NCI-H187 treated with DMSO at 0.1 percent for 48 hours (cell line): ENCODE measurements at places on chromosomes 4 and X.
A peak's percentile ranks its signal among the peaks of the same experiment; 100 is the strongest.

- no peak for DNase-seq
Observed at GRCh38 chrX:137945470-137945869, 379.5 kb downstream of the ZIC3 start.

- peak; percentile 72 for DNase-seq
Observed at GRCh38 chrX:154515966-154516655, at the start of gene FAM3A. Gene FAM3A (minus strand): TSS chrX:154516232. CDS start chrX:154515772, 460 bp downstream.

DNA sequence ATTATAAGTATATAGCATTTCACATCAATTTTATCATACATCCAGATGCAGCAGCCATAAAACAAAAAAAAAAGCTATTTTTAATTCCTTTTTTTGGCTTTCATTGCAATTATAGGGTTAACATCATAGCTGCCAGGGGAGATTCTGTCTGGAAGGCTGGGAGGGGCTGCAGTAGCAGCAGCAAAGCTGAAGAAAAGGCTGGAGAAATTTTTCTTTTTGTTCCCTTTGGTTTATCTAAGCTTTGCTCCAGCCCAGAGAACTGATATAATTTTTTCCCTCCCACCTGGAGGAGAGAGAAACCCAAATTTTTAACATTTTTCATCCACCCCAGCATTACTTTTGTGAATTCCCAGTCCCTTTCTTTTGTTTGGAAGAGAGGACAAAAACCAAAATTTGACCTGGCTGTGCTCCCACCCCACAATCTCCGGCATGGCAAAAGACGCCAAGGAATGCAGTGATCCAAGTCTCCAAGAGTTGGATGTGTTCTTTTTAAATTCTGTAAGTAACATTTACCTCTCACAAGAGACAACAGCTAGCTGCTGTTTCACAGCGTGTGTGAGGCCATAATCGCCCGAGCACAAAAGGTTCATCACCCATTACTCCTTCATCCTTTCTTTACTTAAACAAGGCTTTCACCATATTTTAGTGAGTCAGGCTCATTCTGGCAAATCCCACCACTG is 25.1 kb upstream of the FAM156A start:
- no peak for DNase-seq

DNA sequence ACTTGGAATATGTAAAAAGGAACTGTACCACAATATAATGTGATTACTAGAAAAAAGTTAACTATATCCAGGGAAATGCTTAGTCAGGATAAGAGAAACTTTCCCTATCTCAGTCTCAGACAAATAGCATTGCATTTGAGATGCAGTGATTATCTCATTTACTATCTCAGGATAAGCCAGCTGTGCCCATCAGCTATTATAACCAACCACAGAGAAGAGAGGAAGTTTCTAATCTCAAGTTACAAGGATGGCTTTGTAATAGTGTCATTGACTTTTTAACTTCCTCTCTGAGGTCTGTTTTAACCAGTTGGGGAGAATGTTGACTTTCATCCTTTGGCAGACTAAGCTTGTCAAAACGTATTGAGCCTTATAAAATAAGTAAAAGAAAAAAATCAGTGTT is 56.5 kb downstream of the SNX25 start:
- no peak for DNase-seq

DNA sequence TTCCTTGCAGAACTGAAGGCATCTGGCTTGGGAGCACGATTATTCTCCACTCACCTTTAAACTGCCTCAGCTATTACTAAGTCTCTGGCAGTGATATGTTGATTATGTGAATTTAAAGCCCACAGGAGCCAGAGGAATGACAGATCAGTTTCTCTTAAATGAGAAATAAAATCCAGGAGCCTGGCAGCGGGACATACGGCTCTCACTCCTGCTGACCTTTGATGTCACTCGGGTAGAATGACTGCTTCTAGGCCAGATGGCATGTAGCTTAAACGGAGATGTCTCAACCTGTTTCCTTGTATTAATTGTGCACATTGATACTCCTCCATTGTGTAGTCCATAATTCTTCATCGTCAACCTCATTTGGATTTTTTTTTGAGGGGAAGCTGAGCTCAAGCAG is 4.0 kb upstream of the CBLL2 start:
- no peak for DNase-seq

DNA sequence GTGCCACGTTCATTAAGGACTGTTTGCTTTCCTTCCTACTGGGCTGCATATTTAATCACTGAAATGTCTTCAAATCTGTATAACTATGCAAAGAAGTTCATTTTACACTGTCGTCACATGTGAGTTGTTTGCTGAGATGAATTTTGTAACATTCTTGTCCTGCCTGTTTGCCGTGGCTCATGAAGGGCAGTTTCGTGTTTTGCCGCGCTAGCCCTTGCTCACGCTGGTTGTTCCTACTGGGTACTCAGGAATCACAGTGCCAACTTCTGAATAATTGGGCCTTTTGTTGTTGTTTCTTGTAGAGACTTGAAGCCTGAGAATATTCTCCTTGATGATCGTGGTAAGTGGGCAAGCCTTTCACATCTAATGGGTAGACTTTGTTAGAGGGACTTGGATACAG is 52.2 kb downstream of the HTT-AS start:
- DNase-seq = no peak

GRCh38 chrX:143634663-143635455 is 1.0 kb downstream of the SLITRK4 start:
- DNase-seq = no peak

DNA sequence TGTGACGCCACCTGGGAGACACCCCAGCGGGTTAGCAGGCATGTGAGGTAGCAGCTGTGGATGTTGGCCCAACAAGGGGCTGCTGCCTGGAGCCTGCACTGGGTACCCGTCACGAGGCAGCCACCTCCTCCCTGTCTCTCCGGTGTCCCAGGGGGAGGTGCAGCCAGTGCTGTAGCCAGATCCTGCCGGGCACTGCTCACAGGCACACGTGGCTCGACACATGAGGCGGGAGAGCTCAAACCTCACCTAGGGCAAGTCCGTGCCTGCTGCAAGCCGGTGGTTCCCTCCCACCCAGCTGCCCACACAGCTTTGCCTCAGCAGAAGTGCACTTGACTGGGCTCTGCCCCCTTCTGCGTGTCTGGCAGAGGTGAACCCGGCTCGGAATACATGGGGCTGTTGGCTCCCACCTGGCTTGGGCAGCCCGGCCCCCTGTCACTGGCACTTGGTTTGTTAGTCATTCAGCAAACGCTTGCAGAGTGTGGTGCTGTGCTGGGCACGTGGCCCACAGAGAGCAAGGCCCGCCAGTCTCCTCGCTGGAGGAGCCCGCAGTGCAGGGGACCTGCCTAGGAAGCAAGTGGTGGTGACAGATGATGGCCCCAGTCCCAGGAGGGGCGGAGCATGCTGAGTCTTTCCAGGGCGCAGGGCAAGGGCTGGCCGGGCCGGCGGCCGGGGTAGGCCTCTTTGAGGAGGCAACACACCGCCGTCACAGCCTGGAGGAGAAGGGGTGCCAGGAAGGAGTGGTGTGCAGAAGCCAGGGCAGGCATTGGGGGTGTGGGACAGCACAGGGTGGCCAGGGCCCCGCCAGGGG is 10.1 kb upstream of the SH3TC1 start:
- peak; percentile 87 for DNase-seq

GRCh38 chrX:150268839-150269355 is 94.2 kb upstream of the MAMLD1 start:
- no peak for DNase-seq

DNA sequence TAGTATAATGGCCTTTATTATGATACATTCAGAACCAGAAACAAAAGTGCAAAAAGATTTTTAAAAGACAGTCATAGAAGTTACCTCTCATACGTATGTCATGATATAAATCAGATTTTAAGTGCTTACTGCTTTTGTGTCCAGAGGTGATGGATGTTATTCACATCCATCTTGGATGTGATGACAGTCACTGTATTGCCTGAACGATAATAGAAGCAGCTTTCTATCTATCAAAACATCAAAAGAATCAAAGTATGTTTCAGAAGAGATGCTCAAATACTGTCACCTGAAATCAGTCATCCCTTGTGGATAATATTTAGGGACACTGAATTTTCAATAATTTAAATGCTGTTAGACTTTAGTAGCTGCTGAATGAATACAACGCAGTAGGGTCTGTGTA is 26.8 kb upstream of the IL21 start:
- DNase-seq = no peak

DNA sequence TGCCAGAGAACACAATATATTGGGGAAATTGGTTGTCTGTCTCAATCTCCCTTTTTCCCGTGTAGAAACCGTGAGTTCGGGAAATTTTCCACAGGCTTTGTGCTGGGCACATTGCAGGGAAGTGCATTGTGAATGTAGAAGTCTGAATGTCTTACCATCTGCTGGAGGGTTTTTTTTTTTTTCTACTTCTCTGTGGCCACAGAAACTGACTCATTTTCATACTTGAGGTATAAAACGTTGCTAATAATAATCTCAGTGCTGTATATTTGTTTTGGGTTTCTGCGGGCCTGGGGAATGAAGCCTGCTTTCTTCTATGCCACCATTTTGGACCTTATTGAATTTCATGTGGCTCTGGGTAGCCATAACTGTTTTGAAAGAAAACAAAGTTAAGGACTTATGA is 1001.2 kb downstream of the STIM2 start:
- DNase-seq = no peak

- DNase-seq = no peak
Observed at GRCh38 chr4:106238820-106239420, 77.1 kb downstream of the TBCK start.

- no peak for DNase-seq
Observed at GRCh38 chr4:84944947-84945346, 21.5 kb downstream of the WDFY3 start.

DNA sequence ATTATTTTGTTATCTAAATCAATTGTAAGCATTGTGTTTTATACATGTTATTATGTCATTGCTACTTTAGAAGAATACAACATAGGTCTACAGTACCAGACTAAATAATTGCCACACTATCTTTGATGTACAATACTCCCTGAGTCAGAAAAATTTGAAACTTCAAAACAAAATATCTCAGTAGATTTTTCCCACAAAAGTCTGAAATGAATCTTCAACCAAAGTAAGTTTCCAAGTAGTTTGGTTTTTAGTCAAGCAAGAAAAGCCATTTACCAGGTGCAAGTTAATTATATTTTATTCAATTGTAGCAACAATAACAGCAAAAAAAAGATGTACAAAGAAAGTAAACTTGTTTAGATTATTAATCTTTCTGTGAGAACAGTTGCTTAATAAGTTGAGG is 11.4 kb upstream of the PARM1 start:
- no peak for DNase-seq

- no peak for DNase-seq
Observed at GRCh38 chr4:57966987-57967760, 857.0 kb upstream of the IGFBP7 start.

DNA sequence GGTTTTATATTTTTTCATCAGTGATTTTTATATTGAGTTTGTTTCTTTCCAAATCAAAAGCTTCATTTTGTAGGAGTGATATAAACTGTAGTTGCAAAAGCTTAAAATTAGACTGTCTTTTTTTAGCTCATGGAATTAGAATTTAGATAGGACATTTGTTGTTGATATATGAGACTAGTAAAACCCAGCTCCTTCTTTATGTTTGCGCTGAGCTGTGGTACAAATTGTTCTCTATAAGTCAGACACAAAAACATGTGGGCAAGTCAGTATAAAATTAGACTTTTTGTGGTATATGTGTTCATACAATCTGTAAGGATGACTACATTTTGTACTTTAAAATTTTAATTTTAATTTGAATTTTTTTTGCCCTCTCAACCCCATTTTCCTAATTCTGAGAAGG is 18.3 kb downstream of the FHIP1A start:
- no peak for DNase-seq

DNA sequence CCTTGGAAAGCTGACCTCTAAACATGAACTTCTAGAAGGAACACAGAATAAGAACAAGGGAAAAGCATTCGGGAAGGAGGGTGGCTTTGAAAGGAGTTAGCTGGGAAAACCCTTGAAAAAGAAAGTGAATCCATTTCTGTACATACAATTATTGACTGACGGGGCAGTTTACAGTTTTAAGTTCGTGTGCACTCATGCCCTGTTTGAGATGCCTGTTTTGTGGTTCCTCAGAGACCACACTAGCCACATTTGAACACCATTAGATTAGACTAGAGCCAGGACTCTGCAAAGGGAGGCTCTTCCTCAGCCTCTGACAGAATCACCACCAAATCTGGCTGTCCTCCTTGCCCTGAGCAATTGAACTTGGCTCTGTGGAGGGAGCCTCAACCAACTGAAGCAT is 158.3 kb downstream of the PALLD start:
- no peak for DNase-seq

GRCh38 chr4:8200302-8200975 is 1.3 kb downstream of the SH3TC1 start:
- DNase-seq = no peak

DNA sequence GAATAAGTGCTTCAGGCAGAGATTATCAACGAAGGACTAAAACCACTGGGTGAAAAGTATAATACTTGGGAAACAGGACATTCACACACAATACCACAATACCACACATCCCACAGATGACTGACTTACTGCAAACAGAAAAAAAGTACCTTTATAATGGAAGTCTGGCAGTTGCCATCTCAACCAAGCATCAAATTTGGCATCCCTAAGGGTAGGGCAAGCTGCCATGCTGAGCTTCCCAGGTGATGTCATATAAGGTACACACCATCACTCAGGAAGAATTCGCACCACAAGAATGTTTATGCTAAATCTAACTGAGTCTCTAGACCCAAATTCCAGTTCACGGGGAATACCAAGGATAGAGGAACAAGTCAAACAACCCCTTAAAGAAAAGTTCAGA is 9.1 kb downstream of the QDPR start:
- DNase-seq = no peak

- DNase-seq = no peak
Observed at GRCh38 chr4:10640561-10641201, 43.9 kb downstream of the CLNK start.

DNA sequence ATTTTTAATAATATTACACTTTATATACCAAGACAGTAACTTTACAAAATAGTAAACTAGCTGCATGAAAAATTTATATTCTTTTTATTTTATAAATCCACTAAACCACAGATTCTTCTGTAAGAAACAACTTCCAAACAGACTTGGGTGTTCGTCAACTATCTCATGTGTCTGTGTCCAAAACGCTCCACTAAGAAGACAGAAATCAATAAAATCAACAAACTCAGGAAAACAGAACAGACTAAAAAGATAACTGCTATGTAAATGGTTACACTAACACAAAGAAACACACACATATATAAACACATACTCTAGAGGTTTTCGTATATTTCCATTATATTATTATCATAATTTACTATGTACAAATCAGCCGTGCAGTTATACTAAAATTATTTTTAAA is 158.4 kb downstream of the PPP3CA start:
- no peak for DNase-seq

GRCh38 chr4:23734000-23734399 is 155.8 kb downstream of the PPARGC1A start:
- no peak for DNase-seq

DNA sequence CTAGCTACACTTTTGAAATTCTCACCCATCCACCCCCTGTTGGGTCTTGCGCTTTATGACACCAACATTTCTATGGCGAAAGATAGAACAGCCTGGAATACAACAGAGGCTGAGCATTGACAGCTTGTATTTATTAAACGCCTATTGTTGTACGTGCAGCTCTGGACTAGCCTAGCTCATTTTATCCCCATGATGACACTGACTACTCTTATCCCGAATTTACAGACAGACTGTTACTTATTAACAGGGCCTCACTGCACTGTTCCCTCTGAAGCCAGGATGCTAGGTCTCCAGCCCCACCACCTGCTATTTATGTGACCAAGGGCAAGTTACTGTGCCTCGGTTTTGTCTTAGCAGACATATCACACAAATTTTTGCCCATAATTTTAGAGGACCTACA is 1.0 kb upstream of the RFC1 start:
- DNase-seq = no peak
